Naive thymus-derived CD4-positive, alpha-beta T cell (primary cell): ENCODE measurements at places on chromosomes 7 and 10. TPM values are rescaled to one million over a fixed set of nuclear protein-coding genes. Genes with fewer than 3 reads are reported as not detected.
A peak's percentile ranks its signal among the peaks of the same experiment; 100 is the strongest.

The TWIST1 gene
- not detected for total RNA-seq

DNA sequence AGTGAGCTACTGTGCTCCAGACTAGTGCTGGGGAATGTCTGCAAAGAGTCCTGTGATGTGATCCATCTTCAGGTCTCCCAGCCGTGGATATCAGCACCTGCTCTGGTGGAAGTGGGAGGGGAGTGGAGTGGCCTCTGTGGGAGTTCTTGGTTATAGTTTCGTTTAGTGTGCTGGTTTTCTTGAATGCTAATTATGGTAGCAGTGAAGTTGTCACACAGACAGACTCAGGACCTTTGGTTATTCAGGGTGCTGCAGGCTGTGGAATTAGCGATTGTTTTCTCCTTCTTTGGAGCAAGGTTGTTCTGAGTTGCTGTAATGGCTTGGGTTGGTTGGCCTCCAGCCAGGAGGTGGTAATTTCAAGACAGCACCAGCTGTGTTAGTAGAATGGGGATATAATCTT is 132.7 kb upstream of the HGF start:
- no peak for DNase-seq

The ASAH2B gene
- 3.0 TPM for total RNA-seq

GRCh38 chr10:84155521-84155920 is 16.2 kb downstream of the GHITM start:
- no peak for DNase-seq

DNA sequence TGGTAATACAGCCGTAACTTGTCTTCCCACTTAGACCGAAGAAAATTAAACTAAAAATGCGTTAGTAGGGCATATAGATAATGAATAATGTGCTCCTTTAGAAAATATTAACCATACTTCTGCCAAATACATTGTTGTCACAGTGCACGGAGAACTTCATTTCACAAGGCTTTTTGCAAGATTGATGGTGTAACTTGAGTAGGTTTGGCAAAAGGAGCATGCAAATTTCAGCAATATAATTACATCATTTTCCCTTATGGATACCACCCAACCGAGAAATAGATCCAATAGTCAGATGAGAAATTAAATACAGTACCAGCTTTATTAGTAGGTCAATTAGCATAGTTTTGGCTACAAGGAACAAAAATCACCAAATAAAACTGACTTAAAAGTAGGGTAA is 792.6 kb upstream of the C7orf33 start:
- no peak for DNase-seq

GRCh38 chr7:61111-61510 is 131.3 kb upstream of the FAM20C start:
- no peak for DNase-seq

DNA sequence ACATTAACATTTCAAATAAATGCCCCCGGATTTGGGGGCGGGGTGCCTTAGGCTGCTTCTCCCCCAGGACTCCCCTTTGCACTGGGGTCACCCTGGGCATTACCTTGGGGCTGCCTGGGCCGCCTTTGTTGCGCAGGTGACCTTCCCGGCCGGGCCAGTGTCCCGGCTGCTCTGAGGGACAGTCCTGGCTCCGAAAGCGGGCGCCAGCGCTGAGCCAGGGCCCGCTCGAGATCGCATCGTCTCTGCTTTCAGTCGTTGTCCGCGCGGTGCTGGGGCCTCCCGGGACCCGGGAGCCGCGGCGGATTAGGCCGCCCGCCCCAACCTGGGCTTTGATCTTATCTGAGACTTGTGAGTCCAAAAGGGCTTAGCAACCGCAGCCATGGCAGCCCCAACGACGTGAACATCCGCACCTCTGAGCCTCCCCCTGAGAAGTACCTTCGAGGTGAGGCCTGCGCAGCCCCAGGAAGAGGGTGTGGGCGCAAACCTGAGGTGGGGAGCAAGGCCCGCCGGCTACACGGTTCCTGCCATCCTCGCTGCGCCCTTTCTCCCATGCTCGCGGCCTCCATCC is 14.8 kb upstream of the WAPL start:
- DNase-seq, result peak; percentile 62

DNA sequence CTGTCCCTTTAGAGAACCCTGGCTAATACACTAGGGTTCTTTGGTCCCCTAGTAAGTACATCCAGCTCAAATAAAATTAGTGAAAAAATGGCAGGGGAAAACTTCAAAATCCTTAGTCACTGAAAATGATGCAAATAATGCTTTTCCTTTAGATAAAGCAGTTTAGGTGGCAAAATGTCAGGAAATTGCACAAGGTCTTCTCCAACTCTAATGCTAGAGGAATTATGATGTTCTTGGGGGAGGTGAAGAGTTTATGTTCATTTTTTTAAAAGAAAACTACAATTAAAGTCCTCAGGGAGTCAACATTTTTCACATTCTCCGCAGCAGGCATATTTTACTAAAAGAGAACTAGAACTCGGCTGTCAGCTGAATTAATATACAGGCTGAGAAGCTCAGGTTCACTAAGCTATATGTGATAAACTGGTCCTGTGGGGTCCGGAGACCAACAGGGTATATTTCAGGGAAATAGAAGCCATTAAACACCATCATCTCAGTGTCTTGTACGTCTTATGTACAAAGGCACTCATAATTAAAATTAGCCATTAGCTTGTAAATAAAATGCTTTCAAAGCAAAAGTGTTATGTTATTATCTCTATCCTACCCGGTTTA is 1164.7 kb upstream of the AUTS2 start:
- DNase-seq, result no peak

DNA sequence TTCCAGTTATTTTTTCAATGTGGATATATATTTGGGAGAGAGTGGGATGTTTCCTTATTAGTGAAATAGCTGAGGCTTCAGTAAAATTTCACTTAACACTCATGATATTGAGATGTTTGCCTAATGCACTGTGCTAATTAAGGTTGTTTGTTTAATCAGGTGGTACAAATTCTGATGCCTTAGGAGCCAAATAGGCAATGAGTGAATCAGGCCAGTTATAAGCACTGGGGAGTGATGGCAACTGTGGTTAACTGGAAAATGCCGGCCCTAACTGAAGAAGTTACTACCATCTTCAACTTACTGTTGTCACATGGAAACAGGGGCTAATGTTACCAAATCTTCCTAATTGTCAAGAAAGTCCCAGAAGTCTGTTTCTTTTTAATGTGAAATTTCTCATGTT is 32.0 kb downstream of the VCL start:
- DNase-seq, result no peak

The VSTM4 gene
- total RNA-seq, result not detected

DNA sequence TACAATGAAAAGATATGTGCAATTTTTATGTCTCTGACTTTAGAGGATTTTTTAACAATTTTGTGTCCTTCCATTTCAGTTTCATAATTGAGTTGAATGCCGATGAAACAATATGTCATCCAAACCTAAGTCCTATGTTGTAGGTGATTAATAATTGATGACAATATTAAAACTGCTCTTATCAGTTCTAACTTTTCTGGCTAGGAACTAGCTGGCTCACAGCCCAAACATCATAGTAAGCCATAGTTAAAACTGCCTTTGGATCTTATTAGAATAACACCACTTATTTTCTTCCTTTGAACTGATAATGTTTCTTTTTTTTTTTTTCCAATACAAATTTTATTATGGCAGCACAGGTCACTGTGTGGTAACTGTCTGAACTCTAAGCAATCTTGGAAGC is 230.9 kb downstream of the GRM8 start:
- no peak for DNase-seq

The GIMAP8 gene
- 65.3 TPM for total RNA-seq

DNA sequence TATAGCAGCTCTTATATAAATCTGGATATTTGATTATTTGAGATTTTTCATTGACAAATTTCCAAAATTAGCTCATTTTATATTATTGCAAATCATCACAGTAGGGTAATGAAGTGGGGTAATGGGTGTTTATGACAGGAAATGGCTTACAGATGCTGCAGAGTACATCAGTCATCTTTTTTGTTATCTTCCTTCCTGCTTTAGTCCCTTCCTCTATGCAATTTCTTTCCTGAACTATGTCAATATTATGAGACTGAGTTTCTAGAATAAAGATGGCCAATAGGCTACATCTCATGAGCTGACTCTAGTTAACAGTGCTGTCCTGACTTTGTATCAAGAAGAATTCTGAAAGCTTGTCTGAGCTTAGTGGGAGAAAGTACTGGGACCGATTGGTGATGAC is 244.5 kb downstream of the XPNPEP1 start:
- DNase-seq, result no peak

The EBLN1 gene
- not detected in 2 replicates for total RNA-seq

DNA sequence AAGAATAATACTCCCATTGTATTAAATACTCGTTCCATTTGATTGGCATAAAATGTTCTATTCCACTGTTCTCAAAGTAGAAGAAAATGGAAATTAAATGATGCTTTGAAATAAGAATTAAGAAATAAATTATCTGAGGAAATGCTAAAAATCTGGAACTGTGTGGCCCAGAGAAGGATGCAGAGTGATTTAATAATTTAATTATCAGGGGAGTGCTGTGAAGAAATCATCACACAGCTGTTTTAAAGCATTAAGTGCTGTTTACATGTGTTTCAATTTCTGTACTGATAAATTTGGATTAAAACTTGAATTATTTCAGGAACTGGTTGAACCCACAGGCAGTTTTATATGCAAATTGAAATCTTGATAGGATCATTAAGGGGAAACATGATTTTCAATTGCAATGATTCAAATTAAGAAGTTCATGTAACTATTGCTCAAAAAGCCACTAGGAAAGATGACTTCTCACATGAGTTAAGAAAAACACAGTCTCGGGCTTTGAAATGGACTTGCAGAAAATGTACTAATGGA is 56.3 kb downstream of the COL28A1 start:
- no peak for DNase-seq

DNA sequence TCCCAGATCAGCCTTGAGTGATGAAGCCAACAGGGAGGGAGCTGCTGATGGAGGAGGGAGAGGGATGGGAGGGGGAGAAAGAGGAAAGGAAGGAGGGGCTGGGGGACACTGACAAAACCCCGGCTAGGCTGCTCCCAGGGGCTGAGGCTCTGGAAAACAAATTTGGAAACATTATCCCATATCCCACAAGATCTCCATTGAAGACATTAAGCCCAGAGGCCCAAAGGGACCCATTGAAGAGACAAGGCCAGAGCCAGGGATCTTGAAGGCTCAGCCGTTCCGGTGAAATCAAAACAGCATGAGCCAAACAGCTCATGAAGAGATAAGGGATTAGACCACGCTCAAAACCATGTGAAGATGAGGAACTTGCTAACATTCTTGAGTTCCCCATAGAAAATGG is 184.3 kb upstream of the ITGB1 start:
- no peak for DNase-seq

The PALD1 gene
- total RNA-seq, result 0.19 TPM

The FAM25G gene
- not detected for total RNA-seq

- peak; percentile 15 for DNase-seq
Observed at GRCh38 chr10:114043532-114044246, at the start of gene ADRB1. ADRB1 (plus strand) TSS chr10:114043866; CDS start chr10:114044133, 267 bp downstream.

DNA sequence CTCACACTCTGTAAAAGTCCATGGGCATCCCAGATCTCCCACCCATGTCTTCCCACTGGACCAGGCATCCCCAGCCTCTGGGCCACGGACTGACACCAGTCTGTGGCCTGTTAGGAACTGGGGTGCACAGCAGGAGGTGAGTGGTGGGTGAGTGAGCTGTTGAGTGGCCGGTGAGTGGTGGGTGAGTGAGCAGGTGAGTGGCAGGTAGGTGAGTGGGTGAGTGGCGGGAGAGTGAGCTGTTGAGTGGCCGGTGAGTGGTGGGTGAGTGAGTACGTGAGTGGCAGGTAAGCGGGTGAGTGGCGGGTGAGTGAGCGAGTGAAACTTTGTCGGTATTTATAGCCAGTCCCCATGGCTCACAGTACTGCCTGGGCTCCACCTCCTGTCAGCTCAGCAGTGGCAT is 471.2 kb downstream of the DNAJB6 start:
- no peak for DNase-seq
